ENCODE measurements at places on chromosomes 11 and 22.
A peak's percentile ranks its signal among the peaks of the same experiment; 100 is the strongest.

- DNase-seq: no peak
These were observed 127.9 kb upstream of the CEP126 start for GRCh38 chr11:101786916-101787315.

- no peak for DNase-seq
These were observed 12.3 kb upstream of the TXN2 start for GRCh38 chr22:36493690-36494110.

DNA sequence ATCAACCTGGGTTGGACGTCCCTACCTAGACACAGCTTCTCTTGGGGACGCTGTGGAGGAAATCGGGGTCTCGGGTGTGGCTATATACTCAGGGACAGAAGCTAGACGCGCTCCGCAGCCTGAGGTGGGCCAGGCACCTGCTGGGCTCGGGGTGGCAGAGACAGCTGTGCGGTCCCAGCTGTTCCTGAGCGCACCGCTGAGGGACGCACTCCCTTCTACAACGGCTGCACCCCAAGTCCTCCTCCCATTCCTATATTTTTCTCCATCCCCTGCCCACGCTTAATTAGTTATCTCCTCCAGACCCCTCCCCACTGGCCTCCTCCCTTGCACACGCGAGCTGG is 188 bp upstream of the MTNR1B start:
- DNase-seq: no peak

DNA sequence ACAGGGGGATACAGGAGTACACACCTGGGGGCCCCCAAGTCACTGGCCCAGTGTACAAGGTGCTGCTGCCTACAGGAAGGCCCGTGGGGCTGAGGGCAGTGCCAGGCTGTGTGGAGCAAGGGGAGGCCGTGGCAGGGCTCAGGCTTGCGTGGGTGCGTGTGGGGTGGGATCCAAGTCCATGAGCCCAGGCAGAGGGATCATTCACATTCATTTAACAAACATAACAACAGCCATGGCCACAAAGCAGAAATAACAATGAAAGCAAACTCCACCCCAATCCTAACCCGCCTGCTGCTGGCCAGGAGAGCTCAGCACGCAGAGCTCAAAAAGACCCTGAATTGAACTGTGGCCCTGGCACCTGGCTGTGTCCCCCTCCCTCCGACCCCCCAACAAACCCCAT is 17.0 kb upstream of the SCGB1A1 start:
- DNase-seq: no peak

- DNase-seq: no peak
These were observed 195.0 kb upstream of the NECTIN1 start for GRCh38 chr11:119924017-119924416.

DNA sequence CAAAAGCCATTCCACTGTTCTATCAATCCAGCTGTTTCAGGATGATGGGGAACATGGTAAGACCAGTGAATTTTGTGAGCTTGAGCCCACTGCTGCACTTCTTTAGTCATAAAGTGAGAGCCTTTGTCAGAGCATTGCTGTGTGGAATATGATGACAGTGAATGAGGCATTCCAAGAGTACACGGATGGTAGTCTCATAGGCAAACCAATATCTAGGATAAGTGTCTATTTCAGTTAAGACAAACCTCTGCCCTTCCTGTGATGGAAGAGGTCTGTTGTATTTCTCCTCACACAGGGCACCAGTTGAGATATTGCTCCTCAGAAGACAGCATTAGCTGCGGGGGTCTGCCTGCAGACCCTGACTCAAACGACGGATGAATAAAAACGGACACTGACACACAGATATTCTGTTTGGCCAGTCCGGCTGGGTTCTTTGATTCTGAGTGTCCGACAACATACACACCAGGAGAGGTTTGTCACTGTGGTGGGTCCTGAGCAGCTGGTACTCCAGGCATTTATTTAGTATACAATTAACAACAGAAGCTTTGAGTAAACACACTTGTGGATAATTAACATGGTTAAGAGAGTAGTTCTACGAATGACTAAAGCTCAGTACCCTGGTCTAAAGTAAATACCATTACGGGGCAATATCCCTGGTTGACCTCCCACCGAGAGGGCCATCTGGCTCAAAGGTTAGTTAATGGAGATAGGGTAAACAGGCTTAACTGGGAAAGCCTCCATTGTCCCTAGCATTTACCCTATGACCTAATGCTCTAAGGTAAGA is 121.7 kb downstream of the ZNF280B start:
- no peak for DNase-seq

DNA sequence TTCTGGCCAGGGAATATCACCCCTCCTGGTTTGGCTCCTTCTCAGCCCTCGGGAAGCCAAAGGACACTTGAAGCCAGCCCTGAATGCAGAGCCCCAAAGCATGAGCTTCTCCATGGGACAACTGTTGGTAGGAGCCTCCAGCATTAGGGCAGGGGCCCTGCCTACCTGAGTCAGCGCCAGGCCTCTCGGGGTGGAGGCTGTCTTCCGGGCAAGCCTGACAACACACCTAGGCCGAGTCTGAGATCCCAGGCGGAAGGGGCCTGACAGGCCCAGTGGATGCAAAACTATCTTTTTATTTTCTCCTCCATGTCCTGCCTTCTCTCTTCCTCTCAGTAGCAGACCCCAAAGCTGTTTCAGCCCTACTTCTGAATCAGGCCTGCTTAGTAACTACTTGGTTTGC is 27.6 kb downstream of the RCOR2 start:
- no peak for DNase-seq

GRCh38 chr11:14764579-14765527 is 121.2 kb downstream of the PDE3B start:
- no peak for DNase-seq

DNA sequence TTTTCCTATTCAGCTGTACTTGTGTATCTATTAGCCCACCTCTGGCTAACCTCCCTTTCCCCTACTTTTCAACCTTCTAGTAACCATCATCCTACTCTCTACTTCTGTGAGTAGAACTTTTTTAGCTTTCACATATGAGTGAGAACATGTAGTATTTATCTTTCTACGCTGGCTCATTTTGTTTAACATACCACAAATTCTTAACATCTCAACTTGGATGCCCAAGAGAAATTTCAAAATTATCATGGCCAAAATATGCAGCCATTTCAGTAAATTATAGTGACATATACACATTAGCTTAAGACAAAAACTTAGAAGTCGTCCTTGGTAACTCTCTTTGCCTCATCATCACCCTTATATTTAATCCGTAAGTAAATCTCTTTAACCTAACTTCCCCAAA is 34.7 kb downstream of the LUZP2 start:
- no peak for DNase-seq

- no peak for DNase-seq
These were observed 30.9 kb upstream of the CSNK1E start for GRCh38 chr22:38347944-38348750.

DNA sequence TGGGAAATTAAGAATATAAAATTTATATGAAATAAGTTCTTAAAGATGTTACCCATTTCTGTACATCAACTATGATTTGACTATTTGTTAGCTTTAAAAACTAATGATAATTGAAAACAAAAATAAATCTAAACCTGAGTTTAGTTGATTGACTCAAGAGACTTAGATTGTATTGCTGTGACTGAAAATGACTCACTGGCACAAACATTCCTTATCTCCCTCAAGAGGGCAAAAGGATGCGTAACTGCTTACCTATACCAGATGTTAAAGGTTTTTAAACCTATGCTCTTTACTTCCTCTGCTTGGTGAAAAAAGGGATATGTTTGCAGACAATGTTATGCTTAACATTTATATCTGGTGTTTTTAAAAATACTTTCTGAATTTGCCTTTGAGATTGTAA is 30.3 kb downstream of the ATM start:
- DNase-seq: no peak

- DNase-seq: no peak
These were observed 272.5 kb downstream of the TBC1D22A start for GRCh38 chr22:47034905-47035419.

DNA sequence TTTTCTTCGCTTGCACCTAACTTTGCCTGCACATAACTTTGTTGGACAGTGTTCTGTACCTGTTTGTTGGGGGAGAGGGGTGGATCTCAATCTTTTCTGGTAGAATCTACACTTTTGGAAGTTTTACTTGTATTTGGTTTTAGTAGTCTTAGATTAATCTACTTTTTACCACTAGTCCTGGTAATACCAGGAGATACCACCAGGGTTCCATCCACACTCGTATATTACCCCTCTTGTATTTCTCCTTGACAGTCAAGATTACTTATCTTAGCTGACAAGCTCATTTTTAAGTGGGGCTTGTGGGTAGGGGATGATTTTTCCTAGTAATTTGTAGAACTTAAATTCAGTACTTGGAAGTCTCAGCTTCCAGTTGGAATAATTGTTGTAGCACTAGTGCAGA is 37.3 kb upstream of the TECTA start:
- no peak for DNase-seq

- DNase-seq: no peak
These were observed 1073.7 kb downstream of the BRD1 start for GRCh38 chr22:48753752-48754517.

- DNase-seq: no peak
These were observed 31.7 kb upstream of the P2RY2 start for GRCh38 chr11:73186294-73186850.

- no peak for DNase-seq
These were observed 204.6 kb downstream of the BARX2 start for GRCh38 chr11:129580278-129580677.

GRCh38 chr11:68090706-68091105 is 30.5 kb downstream of the CHKA start:
- DNase-seq: no peak

- no peak for DNase-seq
These were observed 2.8 kb downstream of the MRGPRD start for GRCh38 chr11:68977781-68978625.

DNA sequence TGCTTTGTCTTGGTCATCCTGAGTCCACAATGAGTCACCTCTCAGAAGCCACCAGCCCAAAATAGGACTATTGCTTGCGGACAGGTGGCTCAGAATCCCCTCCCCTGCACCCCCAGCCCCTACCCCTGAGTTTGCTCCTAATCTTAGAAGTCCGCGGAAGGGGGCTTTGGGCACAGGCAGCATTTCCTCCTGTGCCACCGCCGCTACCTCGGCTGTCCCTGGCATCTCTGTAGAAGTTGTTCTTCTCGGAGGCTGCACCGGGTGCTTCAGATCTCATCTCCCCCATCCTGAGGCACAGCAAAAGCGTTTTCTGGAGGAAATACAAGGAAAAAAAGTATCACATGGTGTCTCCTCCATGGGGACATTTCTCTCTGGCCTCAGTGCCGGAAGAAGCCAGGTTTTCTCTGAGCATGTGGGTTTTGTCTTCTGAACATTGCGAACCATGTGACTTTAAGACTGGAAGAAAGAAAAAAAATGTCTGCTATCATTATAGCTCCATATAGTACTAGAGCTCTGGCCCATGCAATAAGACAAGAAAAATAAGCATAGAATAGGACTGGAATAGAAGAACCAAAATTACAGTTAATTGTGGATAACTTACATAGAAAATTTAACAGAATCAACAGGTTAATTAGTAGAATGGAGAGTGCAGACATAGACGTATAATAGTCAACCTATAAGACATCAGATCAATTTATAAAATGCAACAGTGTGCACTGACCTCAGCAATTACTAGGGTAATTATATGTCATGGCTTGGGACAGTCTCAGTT is 63.2 kb downstream of the SHISAL1 start:
- DNase-seq: no peak

GRCh38 chr11:120686516-120686915 is 175.0 kb downstream of the GRIK4 start:
- DNase-seq: no peak

DNA sequence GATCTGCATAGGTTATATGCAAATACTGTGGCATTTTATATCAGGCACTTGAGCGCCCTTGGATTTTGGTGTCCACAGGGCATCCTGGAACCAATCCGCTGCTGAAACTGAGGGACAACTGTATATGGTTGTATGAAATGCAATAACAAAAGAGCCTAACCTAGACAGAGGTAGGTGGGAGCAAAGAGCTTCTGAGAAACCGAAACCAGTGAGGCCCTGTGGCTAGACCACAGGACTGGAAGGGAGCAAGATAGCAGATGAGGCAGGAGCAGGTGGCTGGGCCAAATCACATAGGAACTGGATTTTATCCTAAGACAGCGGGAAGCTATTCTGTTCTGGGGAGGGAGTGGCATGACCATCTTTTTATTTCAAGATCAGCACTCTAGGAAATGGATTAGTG is 30.1 kb downstream of the RCN1 start:
- peak; percentile 4 for DNase-seq

DNA sequence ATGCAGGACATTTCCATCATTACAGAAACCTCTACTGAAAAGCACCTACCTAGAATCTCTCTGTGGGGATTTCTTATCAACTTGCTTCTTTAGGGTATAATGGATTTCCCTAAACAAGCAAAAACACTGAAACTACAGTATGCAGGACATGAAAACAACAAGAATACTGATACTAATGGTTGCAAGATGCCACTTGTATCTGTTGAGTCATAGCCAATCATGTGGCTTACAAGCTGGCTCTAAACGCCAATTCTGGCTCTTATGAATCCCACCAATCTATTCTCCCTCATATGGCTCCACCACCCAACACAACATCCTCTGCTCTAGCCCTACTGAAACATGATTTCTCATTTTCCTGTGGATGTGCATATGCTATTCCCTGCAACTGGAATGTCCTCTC is 22.6 kb downstream of the TENM4 start:
- no peak for DNase-seq

- no peak for DNase-seq
These were observed 187.4 kb upstream of the NAV2 start for GRCh38 chr11:19525276-19525675.

- no peak for DNase-seq
These were observed 20.7 kb downstream of the TNKS1BP1 start for GRCh38 chr11:57303990-57304579.

DNA sequence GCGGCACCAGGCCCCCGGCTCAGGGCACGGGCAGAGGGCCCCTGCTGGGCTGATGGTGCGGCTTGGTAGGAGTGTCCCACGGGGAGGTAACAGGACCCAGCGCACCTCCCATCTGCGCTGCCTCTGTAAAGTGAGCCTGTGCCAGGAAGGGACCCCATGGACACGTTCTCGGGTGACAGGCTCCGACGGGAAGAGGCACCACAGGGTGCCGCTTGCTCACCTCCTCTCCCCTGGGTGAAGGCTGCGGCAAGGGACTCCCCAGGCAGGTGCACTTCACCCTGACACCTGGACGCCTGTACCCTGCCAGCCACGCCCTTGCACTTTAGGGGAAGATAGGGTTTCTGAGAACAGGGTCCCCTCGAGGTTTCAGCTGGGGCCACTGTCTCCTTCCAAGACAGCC is 48.1 kb downstream of the SHANK2 start:
- no peak for DNase-seq

GRCh38 chr11:76382209-76382608 is 1.1 kb downstream of the GVQW3 start:
- no peak for DNase-seq

- DNase-seq: no peak
These were observed 25.0 kb downstream of the MED15 start for GRCh38 chr22:20532256-20532993.

DNA sequence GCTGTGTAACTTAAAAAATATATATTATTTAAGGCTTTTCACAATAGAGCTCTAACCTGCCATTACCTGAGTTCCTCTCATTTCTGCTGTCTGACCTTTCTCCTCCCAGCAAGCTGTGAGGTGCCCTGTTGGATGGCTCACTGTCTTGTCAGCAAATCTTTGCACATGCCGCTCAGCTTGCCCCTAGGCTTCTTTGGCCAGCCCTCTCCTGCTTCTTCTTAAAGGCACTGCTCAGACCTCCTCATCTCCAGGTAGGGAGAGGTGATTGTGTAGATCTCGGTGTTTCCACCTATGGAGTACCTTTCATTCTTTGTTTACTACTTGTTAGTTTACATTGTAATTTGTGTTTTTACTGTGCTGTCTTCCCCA is 96.5 kb downstream of the EXT2 start:
- DNase-seq: no peak

All from T-helper 1 cell (primary cell).